T47D (cell line): ENCODE measurements at places on chromosomes 1 and 21.

DNA sequence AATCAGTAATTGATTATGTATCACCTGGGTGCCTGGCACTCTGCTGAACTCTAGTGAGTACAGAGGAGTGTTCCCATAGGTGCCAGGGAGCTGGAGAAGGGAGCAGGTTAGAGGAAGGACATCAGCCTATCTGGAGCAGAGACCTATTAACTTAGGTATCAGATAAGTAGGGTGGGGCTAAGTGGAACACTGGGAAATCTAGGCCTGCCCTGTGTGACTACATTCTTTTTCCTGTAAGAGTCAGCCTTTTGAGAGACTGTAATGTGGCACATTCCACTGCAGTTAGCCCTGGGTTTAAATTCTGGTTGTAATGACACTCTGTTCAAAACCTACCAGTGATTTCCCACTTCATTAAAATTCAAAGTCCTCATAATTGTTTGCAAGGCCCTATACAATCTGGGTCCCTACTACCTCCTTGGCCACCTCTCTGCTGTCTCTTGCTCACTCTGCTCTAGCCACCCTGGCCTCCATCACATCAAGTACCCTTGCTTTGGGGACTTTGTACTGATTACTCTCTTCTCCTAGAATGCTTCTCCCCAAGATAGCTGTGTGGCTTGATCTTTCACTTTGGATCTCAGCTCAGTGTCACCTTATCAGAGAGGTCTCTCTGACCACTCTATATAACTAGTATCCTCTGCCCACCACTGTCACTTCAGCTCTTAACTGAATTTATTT, 12.9 kb downstream of the STX12 start:
- no peak for DNase-seq

DNA sequence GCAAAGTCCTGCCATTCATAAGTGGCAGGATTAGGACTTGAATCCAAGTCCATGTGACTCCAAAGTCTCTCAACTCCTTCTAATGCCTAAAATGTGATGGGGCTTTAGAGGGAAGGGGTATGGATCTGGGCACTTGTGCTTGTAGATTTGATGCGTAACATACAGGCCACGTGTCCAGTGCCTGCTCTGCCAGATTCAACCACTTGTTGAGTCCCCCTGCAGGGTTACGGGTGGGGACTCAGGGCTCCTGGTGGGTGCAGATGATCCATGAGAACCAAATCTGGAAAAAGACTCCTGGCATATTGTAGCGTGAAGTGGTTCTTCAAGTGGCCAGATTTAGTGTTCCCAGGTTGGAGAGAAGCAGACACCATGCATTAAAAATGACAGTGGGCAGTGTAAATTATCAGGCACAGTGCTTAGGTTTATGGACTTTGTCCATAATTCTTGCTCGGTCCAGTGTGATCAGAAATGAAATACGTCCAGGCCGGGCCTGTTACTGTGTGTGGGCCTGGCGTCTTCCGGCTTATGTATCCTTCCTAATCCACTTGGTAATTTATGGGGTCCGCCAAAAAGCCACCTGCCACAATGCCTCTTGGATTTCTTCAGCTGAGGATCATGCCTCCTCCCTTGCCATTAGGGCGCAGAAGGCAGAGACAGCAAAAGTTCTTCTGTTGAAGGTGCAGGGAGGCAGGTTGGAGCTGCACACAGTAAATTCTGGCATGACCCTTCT, 51.2 kb upstream of the LRP8 start:
- DNase-seq, result no peak

DNA sequence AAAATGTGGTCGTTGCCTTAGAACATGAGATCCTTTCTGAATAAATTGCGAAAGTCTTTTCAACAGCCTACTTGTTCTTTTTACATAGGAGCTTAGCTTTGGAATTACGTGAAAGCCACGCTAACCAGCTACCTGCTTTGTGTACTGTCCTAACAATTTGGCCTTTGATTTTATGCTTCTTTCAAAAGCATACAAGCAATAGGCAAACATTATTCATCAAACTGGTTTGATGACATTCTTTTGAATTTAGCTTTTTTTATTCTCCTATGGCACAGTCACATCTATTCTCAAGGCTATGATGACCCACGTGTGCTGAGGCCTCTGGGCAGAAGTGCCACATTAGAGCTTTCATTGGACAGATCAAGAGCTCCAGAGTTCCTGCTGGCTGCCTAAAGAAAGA, 178.0 kb upstream of the DPT start:
- DNase-seq, result peak; percentile 18

DNA sequence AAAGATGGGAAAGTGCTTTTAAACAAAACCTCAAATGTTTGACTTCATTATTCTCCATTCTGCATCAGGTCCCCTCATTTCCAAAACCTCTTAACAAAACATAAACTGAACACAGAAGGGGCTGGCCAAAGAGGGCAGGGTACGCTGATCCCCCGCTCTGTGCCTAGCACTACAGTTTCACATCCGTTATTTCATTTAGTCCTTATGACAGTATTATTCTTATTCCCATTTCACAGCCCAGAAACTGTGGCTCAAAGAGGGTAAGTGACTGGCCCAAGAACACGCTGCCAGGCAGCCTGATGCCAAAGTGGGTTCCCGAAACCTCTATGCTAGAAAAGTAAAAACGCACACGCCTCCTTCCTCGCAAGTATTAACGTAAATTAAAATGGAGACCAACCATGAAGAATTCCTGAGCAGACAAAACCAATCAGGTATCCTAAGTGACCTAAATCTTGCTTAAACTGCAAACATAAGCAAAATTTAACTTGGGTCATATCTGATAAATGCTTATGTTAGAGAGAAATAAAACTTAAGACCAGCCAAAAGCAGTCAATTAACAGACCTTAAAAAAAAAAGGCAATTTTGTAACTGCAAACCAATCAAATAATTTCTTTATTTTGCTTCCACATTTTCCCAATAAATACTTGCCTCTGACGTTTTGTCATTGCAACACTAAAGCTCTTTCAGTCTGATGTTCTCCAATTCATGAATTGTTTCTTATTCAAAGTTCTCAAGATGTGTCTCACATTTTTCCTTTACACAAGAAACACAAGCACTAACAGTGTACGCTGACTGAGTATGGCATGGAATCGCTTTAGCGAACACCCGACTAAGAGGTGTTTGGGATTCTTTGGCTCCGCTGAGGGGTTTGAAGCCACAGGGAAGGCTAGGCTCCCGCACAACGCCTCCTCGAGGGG, 653 bp downstream of the CASP9 start:
- no peak for DNase-seq

GRCh38 chr21:41011098-41011731, 156.7 kb upstream of the BACE2 start:
- DNase-seq, result no peak

- no peak for DNase-seq
Observed at GRCh38 chr1:10187026-10187334, 23.4 kb upstream of the KIF1B start.

GRCh38 chr1:234065794-234066447, 161.4 kb downstream of the SLC35F3 start:
- peak; percentile 80 for DNase-seq

DNA sequence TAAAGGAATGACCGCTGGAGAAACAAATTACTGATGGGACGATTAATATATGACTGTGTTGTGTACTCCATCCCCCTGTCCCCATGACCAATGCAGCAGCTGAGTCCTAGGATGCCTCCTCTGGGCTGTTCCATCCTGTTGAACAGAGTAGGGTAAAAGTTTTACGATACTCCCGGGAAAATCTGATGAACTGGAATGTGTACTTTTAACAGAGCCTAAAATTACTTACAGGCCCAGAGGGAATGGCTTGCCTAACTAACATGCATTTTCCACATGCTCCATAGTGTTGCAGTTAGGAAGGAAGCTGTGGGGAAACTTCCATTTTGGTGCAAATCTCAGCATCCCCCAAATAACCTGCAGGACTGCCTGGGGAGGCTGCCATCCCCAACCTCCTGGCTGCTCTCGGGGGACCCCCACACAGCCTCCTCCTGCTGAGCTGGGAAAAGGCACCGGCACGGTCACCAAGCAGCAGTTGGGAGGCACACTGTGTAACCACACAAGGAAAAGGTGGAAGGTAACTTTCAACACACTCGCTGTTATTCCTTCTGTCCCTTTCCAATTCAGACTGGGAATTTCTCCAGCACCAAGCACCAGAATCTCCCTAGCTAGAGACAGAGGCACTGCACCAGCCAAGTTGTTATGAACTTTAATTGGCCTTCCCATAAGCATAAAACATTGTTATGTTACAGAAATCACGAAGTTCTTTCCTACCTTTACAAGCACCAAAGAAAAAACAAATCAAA, 97.2 kb downstream of the BCAR3 start:
- peak; percentile 53 for DNase-seq

DNA sequence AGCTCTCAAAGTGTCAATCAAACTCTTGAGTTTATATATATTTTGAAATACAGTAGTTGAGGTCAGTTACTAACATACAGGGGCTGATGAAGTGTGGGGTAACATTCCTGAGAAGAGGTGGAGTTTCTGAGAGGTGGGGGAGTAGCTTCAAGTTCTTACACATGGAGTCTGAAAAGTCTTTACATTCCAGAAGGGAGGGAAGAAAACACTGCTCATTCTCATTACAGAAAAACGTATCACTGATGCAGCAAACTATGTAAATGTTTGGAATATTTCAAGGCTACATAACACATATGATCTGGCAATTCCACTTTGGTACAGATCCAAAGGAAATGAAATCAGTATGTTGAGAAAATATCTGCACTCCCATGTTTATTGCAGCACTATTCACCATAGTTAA, 1065.8 kb upstream of the B3GALT2 start:
- no peak for DNase-seq

- no peak for DNase-seq
Observed at GRCh38 chr1:97634758-97635157, 286.1 kb downstream of the DPYD start.

DNA sequence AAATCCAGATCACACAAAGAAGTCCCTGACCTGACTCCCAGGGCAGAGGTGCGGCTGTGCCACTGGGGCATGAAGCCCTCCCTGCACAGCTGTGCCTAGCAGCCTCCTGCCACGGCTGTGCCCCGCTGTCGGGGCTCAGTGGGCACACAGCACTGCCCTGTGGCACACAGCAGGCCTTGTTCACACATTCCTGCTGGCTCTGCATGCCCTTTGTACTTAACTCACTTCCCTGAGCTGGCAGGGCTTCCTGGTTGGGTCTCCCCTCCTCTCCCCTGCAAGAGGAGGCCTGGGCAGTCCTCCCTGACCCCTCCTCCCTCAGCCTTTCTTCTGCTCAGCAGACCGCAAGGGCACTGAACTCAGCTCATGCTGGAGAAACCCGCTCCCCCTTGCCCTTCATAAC, 14.8 kb downstream of the LHX4 start:
- no peak for DNase-seq
